ENCODE measurements at places on chromosomes 7 and 10. TPM values are rescaled to one million over a fixed set of nuclear protein-coding genes. Genes with fewer than 3 reads are reported as not detected.

Gene XRCC2
- 0.62 TPM for total RNA-seq

Gene NPFFR1
- not detected for total RNA-seq

Gene LIPM
- not detected for total RNA-seq

Gene GIMAP7
- not detected for total RNA-seq

Gene MRPS33
- 59.6 TPM for total RNA-seq

Gene FKBP6
- 0.11 TPM for total RNA-seq

Gene IDI2
- total RNA-seq: not detected

Gene SFTPA1
- total RNA-seq: not detected
